ENCODE measurements at places on chromosomes 5 and 9.

DNA sequence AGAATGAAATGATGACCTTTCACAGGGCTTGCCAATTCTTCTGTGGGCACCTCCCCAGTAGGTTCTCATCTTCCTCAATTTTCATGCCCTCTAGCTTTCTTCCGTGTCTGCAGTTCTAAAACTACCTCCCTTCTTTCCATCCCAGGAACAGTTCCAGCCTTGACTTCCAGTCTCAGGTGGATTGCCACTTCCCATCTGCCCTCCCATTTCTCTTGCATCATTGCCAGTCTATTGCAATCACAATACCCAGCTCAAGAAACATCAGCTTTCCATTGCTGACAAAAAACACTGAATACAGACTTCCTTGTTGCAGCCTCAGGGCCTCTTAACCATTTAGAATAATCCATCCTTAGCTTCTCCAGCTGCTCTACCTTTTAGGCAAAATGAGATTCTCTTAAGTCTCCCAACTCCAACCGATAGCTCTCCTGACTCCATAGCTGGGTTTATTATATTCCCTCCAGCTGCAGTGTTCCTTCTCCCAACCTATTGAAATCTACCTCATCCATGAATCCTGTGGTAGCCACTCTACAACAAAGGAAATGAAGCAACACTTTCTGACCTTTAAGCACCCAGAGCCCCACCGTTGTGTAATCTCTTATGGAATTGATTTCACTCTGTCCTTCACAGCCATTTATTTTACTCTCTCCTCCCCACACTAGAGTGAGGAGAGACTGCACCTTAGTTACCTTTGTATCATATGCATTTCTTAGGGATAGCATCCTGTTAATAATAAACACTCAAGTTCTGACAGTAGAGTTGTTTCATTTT, 75.6 kb upstream of the PCA3 start:
- no peak overlapping the region for H3K4me3 ChIP-seq
- DNase-seq: no peak
- no peaks in the 10 kb centered on the region for H3K4me1 ChIP-seq
- H3K27ac ChIP-seq: no peak overlapping the region
- H3K36me3 ChIP-seq: no peaks in the 10 kb centered on the region

- no peaks in the 10 kb centered on the region for H3K4me1 ChIP-seq
- H3K27me3 ChIP-seq: no peaks in the 10 kb centered on the region
- H3K27ac ChIP-seq: no peak overlapping the region
- H3K36me3 ChIP-seq: no peaks in the 10 kb centered on the region
- H3K4me3 ChIP-seq: no peak overlapping the region
Observed at GRCh38 chr9:33104401-33104800, 27.9 kb upstream of the SMU1 start.

DNA sequence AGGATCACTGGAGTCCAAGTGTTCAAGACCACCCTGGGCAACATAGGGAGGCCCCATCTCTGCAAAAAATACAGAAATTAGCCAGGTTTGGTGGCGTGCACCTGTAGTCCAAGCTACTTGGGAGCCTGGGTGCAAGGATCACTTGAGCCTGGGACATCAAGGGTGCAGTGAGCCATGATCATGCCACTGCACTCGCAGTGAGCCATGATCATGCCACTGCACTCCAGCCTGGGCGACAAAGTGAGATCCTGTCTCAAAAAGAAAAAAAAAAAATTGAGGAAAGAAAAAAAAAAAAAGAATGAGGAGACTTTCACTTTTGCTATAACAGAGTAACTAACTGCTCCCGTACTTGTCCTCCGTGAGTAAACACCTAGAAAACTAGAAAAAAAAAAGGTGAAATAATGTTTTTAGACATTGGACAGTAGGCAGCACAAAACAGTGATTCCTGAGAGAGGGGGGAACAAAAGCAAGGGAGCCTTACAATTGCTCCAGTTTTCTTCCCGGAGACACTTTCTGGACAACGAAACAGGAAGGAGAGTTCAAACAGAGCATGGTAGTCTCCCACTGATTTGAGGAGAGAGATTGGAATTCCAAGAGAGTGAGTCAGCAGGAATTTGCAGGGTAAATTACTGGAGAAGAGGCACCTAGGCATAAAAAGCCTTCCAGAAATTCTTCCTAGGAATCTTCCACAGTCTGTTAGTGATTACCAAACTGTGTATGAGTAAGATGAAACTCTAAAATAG, 6.9 kb upstream of the ZBTB5 start:
- H3K4me1 ChIP-seq: no peaks in the 10 kb centered on the region
- DNase-seq: no peak
- no peaks in the 10 kb centered on the region for H3K36me3 ChIP-seq

DNA sequence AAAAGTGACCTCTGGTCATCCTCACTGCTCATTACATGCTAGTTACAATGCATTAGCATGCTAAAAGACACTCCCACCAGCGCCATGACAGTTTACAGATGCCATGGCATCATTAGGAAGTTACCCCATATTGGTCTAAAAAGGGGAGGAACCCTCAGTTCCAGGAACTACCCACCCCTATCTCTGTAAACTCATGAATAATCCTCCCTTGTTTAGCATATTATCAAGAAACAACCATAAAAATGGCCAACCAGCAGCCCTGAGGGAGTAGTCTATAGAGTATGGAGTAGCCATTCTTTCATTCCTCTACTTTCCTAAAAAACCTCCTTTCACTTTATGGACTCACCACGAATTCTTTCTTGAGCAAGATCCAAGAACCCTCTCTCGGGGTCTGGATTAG, 89.4 kb downstream of the ATPSCKMT start:
- H3K27ac ChIP-seq: no peak overlapping the region
- no peaks in the 10 kb centered on the region for H3K4me1 ChIP-seq
- H3K4me3 ChIP-seq: no peak overlapping the region
- no peaks in the 10 kb centered on the region for H3K36me3 ChIP-seq

DNA sequence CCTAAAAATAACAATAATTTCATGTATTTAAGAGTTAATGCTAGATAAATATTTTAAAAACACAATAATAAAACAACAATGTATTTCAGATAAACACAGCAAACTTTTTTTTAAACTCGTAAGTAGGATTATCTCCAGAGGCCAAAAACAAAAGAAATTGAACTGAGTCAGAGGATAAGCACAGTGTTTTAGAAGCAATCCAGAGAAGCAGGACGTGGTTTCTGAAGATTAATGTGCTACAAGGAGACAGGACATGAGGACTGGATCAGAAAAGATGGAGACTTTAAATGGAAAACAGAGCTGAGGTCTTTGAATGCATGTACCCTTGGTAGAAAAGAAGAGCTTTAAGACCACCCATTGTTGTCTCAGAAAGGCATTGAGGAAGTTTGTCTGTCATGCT, 491.2 kb upstream of the TLE4 start:
- no peak overlapping the region for H3K27ac ChIP-seq
- DNase-seq: no peak
- no peak overlapping the region for H3K4me3 ChIP-seq
- H3K27me3 ChIP-seq: no peaks in the 10 kb centered on the region

- no peaks in the 10 kb centered on the region for H3K27me3 ChIP-seq
- no peaks in the 10 kb centered on the region for H3K4me1 ChIP-seq
- no peaks in the 10 kb centered on the region for H3K36me3 ChIP-seq
- H3K4me3 ChIP-seq: no peak overlapping the region
- DNase-seq: no peak
Observed at GRCh38 chr9:27451207-27451797, 72.8 kb upstream of the IFNK start.

All from uterus (tissue), 4 donors.